IPS DF 6.9 (cell line): ENCODE measurements at places on chromosomes 7 and 10.

DNA sequence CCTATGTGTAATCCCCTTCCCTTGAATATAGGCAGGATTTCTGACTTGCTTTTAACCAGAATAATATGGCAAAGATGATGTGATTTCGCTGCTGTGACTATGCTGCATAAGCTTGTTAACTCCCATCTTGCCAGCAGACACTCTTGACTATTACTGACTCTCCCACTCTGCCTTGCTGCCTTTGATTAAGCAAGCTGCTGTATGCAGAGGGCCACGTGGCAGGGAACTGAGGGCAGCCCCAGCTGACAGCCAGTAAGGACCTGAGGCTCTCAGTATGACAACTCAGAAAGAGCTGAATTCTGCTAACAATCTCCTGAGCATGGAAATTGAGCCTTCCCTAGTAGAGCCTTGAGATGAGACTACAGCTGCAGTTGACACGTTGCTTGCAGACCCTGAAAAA, 279.4 kb upstream of the CACNA2D1 start:
- DNase-seq = no peak

DNA sequence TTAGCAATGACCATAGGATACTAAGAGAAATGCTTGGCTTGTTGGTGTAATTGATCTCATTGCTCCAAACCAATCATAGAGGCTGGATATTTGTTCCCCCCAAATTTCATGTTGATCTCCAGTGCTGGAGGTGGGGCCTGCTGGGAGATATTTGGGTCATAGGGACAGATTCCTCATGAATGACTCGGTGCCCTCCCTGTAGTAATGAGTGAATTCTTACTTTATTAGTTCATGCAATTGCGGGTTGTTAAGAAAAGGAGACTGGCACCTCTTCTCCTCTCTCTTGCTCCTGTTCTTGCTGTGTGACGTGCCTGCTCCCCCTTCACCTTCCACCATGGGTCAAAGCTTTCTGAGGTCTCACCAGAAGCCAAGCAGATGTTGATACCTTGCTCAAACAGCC, 630.1 kb downstream of the CALN1 start:
- no peak for DNase-seq

GRCh38 chr7:102942181-102942866, 29.5 kb downstream of the LRRC17 start:
- DNase-seq = no peak

DNA sequence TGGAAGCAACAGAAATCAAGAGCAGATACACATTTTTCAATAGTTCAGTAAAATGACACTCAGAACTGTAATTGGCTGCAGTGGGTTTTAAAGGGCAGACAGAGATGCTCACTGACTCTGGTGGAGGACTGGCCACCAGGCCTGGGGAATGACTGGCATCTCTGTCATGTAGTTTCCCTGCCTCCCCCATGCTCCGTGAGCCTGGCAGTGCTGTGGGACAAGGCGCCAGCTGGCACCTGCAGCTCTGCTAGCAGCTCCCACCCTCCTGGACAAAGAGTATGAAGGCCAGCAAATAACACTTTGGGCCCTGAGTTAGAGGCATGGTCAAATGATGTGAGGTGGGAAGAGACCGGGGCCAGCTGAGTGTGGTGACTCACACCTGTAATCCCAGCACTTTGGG, 15.0 kb downstream of the TSPAN33 start:
- no peak for DNase-seq

DNA sequence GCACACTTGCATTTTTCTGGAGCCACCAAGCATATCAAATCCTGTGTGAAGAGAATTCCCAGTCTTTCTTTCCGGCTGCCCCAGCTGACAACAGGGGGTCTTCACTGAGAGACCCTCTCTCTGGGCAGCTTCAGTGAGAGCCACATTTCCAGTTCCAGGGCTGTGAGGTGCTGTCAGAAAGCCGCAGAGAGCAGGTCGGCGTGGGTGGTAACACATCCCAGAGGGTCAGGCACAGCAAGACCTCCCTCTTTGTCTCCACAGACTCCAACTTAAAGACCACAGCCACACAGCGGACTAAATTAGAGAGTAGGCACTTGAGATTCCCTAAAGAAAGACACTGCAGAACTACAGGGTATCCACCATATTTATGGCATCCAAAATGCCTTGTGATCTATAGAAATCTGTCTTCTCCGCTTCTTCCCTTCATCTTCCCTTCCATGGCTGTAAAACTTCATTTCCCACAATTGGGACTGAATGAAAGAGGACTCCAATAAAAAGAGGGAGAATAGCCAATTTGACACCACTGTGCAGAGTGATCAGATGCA, 116.0 kb upstream of the C7orf33 start:
- no peak for DNase-seq

- no peak for DNase-seq
Observed at GRCh38 chr10:48594371-48594770, 10.5 kb downstream of the ARHGAP22 start.

DNA sequence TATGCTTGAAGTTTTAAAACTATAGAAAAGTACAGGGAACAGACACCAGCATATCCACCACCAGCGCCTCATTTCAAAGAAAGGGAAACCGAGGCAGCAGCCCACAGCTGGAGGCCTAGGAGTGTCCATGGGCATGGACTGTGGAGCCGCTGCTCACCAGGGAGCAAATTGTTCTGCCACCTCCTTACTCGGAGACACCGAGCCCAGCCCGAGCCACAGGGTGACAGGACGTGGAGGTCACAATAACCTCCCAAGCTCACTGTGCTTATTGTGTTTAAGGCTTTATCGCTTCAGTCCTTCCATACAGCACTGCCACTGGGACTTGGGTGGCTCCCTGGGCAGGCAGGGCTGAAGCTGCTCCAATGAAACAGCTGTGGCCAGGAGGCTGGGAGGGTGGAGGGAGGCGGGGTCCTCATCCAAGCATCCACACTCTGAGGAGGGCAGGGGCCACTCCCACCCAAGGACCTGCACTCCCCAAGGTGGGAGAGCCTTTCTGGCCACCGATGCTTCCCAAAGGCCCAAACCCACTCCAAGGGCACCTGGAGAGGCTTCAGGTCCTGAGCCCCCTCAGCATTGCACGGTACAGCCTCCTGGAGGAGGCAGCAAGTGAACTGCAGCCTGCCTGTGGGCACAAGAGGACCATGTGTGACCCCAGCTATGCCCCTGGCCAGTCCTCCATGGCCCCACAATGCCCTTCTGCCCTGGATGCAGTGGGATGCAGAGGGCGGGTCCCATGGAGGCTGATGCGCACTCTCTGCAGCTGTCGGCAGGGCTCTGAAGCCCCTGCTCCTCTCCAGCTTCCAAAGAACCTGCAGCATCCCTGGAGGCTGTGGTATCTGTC, 38.7 kb upstream of the RET start:
- DNase-seq = no peak

DNA sequence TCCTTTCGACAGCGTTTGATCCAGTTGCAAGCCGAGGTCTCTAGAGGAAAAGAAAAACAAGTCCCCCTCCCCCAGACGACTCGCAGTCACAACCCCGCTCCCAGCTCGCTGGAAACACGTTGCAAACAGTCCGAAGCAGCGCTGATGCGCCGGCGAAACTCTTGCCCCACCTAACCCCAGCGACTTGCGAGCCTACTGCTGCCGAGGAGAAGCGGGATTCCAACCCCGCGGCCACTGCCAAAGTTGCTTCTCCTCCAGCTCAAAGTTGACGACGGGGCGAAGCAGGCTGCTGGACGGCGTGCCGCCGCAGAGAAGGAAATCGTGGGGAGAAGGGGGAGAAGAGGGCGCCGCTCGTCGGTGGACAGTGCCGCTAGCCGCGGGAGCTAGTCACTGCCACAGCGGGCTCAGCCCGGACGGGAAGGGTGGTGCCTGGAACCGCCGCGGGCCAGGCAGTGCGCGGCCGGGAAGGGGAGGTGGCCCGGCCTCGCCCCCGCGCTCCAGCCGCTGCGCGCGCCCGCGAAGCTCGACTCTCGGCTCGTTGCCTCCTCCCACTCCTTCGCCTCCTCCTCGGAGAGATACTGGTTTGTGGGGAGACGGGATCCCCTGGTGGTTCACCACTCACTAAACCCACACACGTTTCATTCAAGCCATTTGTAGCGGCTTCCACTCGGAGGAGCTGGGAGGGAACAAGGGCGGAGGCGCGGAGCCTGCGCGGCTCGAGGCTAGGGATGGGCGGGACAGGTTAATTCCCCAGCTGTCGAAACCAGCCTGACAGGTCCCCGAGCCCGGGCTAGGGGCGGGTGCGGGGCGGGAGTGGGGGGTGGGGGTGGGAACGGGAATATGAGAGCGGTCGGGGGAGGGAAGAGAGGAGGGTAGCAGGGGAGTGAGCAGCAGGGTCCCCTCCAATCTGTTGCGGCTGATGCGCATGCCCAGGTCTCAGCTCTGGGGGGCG, at the start of gene GPR37:
GPR37 (minus strand) TSS at position 392 of the 952 bp plus-strand sequence. CDS start 816 bp downstream, outside the sequence.
- peak; percentile 52 for DNase-seq

GRCh38 chr7:110522761-110523200, 568.1 kb upstream of the LRRN3 start:
- no peak for DNase-seq

DNA sequence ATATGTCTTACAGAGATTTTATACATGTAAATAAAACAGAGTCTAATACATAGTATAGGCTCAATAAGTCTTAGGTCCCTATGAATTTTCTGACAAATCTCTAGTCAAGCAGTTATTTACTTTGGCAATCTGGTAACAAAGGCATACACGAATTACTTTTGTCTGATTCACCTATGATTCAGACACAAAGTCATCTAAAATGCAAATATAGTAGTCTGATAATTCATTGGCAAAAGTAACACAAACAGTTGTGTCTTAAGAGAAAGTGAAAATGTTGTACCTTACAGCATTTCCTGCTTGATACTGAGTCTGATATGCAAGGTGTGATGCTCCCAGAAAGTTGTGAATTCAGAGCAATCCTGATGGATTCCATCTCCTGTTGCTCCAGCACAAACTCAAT, 209.4 kb upstream of the PRSS1 start:
- DNase-seq = no peak

DNA sequence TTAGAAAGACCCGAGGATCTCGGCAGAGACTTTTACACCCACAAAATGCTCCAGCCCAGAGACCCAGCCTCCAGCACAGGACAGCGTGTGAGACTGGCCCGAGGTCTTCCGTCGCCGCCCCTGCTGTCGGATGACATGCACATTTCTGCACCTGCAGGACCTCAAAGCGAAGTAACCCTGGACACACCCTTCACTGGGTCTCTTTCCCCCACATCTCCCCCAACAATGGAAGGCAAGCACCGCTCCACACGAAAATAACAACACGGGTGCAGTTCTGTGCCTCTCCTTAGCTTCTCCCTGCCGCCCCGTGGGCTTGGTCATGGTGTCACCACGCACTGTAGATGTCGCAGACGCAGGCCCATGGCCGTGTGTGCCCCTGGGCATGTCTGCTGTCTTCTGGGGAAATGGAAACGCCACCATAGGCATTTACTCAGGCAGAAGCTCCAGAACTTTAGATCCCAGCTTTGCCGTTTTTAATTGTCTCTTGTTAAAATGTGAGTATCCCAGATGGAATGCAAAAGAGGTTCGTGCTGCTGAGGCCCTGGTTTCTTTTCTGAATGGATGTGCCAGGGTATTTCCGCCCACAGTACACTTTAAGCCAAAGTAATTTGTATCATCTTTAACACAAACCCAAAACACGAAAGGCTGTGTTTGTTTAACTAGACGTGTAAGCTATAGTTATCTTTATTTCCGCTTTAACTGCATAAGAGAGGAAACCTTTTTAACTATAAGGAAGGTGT, 237.9 kb downstream of the MGMT start:
- no peak for DNase-seq

DNA sequence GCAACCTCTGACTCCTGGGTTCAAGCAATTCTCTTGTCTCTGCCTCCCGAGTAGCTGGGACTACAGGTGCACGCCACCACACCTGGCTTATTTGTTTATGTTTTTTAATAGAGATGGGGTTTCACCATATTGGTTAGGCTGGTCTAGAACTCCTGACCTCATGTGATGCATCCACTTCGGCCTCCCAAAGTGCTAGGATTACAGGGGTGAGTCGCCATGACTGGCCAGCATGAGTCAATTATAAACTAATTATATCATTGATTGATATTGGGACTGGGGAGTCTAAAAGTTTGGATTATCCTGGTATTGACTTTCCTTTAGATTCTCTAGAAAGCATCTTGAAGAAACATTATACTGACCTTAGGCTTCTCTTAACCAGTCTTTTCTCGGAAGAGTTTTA, 73.9 kb upstream of the CCNY start:
- no peak for DNase-seq

DNA sequence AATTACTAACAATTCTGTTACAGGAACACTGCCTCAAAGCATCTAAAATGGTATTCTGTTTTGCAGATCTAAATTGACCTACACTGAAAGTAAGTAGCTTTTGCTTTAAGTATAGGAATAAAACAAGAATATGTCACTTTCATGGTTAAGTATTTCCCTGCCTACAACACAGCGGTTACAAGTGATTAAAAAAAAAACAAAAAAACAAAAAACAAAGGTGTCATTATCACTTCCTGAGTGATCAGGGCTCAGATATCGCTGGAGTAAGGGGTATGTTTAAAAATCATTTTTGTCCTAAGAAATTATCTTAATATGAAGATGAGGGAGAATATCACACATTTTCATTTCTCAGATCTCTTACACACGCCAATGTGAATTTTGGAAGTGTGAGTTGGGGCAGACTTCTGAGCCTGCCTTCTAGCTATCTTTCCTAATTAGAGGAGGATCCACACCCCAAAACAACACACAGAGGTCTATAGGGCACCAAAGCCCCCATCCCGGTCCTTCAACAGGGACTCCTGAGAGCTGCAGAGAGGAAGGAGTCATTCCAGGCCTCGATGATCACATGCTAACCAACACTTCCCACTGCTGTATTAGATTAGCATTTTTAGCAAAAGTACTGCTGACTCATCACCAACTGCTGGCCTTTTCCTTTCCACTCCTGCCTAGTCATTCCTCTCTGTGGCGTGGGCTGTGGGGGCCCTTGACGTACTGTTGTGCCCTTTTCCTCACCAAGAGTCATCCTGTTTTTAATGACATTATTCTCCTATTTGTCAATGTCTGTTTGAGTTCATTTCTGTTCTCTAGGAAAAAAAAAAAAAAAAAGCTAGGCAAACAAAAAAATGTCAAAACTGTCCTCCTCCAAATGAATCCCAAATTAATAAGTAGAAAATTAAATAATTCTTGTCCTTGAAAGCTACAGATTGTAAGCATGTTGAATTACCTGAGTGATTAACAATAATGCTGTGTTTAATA, 31.2 kb downstream of the PRTFDC1 start:
- no peak for DNase-seq

DNA sequence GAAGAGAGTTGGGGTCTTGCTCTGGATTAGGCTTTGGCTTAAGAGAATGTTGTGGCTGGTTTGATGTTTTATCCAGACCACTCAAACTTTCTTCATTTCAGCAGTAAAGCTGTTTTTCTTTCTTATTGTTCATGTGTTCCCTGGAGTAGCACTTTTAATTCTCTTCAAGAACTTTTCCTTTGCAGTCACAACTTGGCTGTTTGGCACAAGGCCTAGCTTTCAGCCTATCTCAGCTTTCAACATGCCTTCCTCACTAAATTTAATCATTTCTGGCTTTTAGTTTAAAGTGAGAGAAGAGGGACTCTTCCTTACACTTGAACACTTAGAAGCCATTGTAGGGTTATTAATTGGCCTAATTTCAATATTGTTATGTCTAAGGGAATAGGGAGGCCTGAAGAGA, 18.1 kb downstream of the CCDC126 start:
- DNase-seq = no peak

DNA sequence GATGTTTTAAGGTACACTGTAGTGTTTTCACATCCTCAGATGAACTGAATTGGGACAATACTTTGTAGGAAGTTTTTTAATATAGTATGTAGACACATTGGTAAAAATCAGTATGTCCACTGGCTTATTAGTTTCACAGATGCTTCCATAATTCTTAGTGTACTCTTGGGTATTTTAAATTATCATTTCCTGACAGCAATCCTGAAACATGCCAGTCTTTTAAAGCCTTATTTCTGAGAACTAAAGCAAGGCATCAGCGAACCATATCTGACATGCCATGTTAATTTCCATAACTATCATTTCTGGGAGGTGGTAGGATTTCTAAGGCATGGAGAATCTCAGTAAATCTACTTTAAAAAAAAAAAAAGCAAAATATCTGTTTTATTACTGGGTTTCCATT, 266.4 kb downstream of the ADK start:
- no peak for DNase-seq
